ENCODE measurements at places on chromosomes 12 and 14.

DNA sequence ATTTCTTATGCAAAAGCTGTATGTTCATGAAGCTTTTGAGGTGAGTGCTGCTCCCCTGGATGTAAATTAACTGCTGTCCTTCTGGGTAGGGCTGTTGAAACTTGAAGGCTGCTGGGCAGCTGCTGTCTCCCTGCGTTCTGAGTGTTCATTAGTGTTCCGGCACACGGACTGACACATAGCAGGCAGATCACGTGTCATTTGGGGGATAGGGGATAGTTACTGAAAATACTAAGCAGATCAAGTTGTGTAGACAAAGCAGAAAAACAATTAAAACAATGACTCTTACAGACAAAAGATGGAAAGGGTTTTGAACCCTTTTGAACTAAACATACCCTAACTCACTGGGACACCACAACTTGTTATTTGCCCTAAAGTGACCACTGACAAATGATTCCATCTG is 82.5 kb downstream of the PRICKLE1 start:
- H3K27me3 ChIP-seq = peaks cover 6% of the 10 kb centered on the region
- H3K4me3 ChIP-seq = no peak overlapping the region
- no peaks in the 10 kb centered on the region for H3K4me1 ChIP-seq

GRCh38 chr14:97107760-97108159 is 310.6 kb downstream of the VRK1 start:
- no peaks in the 10 kb centered on the region for H3K4me1 ChIP-seq
- H3K27me3 ChIP-seq = peaks cover 9% of the 10 kb centered on the region
- no peak overlapping the region for H3K27ac ChIP-seq
- H3K36me3 ChIP-seq = no peaks in the 10 kb centered on the region

GRCh38 chr14:81211844-81212243 is 8.9 kb downstream of the GTF2A1 start:
- H3K27ac ChIP-seq = peak overlapping the region; percentile 50
- no peak overlapping the region for H3K4me3 ChIP-seq
- no peaks in the 10 kb centered on the region for H3K27me3 ChIP-seq
- peaks cover 19% of the 10 kb centered on the region for H3K36me3 ChIP-seq

DNA sequence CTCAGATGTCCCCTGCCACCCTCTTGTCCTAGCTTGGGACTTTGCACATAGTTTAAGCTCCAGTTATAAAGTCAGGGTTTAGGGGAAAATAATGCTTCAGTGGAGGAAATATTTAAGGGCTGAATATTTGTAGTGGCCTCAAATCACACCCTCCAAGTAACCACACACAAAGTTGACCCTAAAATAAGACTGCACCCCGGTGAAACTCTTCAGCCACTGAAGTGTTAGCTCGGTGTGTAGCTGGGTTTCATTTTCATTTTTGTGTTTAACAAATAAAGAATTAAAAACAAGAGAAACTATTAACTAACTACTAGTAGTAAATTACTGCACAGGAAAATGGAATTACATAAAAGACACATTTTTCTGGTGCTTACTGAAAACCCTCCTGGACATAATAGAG is 14.8 kb upstream of the BCL11B start:
- H3K27me3 ChIP-seq = peaks cover 7% of the 10 kb centered on the region
- peak overlapping the region; percentile 95 for H3K27ac ChIP-seq
- H3K4me1 ChIP-seq = peaks cover 75% of the 10 kb centered on the region
- peaks cover 15% of the 10 kb centered on the region for H3K36me3 ChIP-seq

- DNase-seq = no peak
- peaks cover 8% of the 10 kb centered on the region for H3K36me3 ChIP-seq
- H3K4me3 ChIP-seq = no peak overlapping the region
- peaks cover 35% of the 10 kb centered on the region for H3K4me1 ChIP-seq
Observed at GRCh38 chr12:111838353-111838752, 3.7 kb upstream of the MAPKAPK5 start.

Data from immature natural killer cell (primary cell).